Activated CD8-positive, alpha-beta T cell treated with anti-CD3 and anti-CD28 coated beads, Interleukin-2, amount 10 ng/mL, durations not matched to agents 7 days and 5 days (primary cell): ENCODE measurements at places on chromosomes 11 and 22. TPM values are rescaled to one million over a fixed set of nuclear protein-coding genes. Genes with fewer than 3 reads are reported as not detected.

DNA sequence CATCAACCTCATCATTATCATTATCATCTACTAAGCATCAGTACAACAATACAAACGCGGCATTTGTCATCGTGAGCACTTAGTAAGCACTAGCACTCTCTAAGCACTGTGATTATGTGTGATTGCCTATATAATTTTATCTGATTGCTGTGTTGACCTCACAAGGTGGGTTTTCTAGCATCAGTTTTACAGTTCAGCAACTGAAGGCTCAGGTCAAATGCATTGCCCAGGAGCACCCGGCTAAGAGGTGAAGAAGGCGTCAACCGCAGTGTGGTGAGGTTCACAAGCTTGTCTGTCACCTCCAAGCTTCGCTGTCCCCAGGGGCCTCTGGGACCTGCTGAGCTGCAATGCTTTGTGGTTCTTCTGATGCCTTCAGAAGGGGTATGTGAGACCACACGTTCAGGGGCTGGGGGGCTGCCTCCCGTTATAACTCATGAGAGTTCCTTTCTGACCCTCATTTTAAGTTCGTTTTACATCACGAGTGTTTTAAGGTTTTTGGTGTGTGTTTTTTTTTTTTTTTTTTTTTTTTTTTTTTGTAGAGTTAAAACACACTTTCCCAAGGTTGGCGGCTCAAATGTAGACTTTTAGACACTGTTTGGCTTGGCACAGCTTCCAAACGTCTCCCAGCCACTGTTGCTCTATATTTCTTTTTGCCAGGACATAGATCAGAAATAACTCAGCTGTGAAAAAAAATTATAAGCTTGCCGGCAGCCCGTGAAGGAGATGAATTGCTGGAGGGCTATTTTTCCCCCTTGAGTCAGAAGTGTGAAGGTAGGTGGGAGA lies 33.8 kb upstream of the SCUBE1 start:
- H3K36me3 ChIP-seq, result no peaks in the 10 kb centered on the region
- H3K27me3 ChIP-seq, result peaks cover 55% of the 10 kb centered on the region
- peak; percentile 73 for DNase-seq
- no peak overlapping the region for H3K27ac ChIP-seq
- H3K4me3 ChIP-seq, result no peak overlapping the region
- H3K4me1 ChIP-seq, result peaks cover 35% of the 10 kb centered on the region

GRCh38 chr11:73218106-73218829 lies at the start of gene P2RY2:
P2RY2 (plus strand) TSS chr11:73218281; CDS start chr11:73234160, 15,879 bp downstream.
- H3K4me3 ChIP-seq, result peak within 1 kb of the TSS; percentile 44
- peaks cover 39% of the 10 kb centered on the region for H3K27me3 ChIP-seq
- H3K27ac ChIP-seq, result no peak within 1 kb of the TSS
- no peaks in the 10 kb centered on the region for H3K36me3 ChIP-seq

DNA sequence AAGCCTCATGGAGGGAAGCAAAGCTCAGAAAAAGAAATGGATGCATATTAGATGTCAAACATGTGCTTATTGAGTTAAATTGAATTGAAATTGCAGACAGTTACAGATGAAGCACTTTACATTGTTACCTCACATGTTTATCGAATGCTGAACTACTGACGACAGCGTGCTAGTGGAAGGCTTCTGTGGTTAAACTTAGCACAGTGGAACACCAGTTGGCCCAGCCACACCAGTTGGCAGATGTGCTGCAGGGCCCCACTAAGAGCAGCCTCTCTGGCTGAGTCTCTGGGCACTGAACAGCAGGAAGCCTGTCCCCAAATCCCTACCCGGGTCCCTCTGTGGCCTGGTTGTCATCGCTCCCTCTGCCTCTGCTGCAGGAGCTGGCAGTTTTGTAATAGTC lies 242.1 kb downstream of the NTM start:
- no peaks in the 10 kb centered on the region for H3K36me3 ChIP-seq
- H3K27ac ChIP-seq, result no peak overlapping the region
- no peak for DNase-seq
- H3K4me3 ChIP-seq, result no peak overlapping the region

- no peaks in the 10 kb centered on the region for H3K27me3 ChIP-seq
- H3K27ac ChIP-seq, result peak overlapping the region; percentile 4
- H3K4me1 ChIP-seq, result peaks cover 79% of the 10 kb centered on the region
- H3K4me3 ChIP-seq, result no peak overlapping the region
Observed at GRCh38 chr11:85742873-85743275, 56.9 kb upstream of the CCDC89 start.

GRCh38 chr11:85767246-85767945 lies 43.5 kb downstream of the SYTL2 start:
- H3K4me1 ChIP-seq, result peaks cover 16% of the 10 kb centered on the region
- no peak for DNase-seq
- H3K27ac ChIP-seq, result no peak overlapping the region
- H3K4me3 ChIP-seq, result no peak overlapping the region

GRCh38 chr22:27311698-27312550 lies 489.6 kb downstream of the MN1 start:
- no peak for DNase-seq
- no peak overlapping the region for H3K27ac ChIP-seq
- peaks cover 8% of the 10 kb centered on the region for H3K4me1 ChIP-seq
- peaks cover 6% of the 10 kb centered on the region for H3K27me3 ChIP-seq
- no peak overlapping the region for H3K4me3 ChIP-seq

DNA sequence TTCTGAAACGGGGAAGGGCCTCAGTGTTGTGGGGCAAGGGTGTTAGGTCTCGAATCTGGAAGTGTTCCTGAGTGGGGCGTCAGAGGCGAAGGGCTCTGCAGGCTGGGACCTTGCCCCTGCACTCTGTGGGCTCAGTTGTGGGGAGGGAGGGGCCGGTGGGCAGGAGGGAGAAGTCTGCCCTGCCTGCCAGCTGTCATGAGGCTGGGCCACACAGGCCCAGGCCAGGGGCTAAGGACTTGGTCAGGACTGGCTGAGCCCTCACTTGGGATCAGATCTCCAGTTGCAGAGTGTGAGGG lies at the start of gene CRACR2B:
TSS of gene CRACR2B (plus strand) at position 23 of the 296 bp plus-strand sequence. CDS start 689 bp downstream, outside the sequence.
- H3K4me1 ChIP-seq, result peaks cover 47% of the 10 kb centered on the region
- H3K27ac ChIP-seq, result peak within 1 kb of the TSS; percentile 84
- H3K4me3 ChIP-seq, result peak within 1 kb of the TSS; percentile 81
- no peak for DNase-seq
- H3K36me3 ChIP-seq, result peaks cover 17% of the 10 kb centered on the region
- peaks cover 36% of the 10 kb centered on the region for H3K27me3 ChIP-seq

Gene CABP4
- total RNA-seq, result 1.9 TPM

DNA sequence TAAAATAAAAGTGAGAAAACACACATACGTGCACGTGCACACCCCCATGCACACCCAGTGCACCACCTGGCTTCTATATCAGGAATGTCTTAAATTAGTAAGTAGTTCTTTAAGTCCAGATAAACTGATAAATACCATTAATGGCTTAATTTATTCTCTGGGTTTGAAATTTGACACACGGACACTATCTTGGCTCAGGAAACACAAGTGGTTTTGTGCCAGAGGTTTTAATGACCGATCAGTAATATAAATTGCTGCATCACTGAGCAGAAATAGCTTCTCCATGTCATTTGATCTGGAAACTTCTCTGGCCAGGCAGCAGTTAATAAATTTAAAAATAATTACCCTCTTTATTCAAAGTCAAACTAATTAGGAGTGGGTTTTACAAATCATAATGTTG lies 101.5 kb upstream of the NNMT start:
- H3K27ac ChIP-seq, result peak overlapping the region; percentile 49
- H3K27me3 ChIP-seq, result no peaks in the 10 kb centered on the region
- H3K4me3 ChIP-seq, result no peak overlapping the region
- H3K4me1 ChIP-seq, result peaks cover 42% of the 10 kb centered on the region

GRCh38 chr22:32808038-32808445 lies 6.5 kb downstream of the TIMP3 start:
- no peaks in the 10 kb centered on the region for H3K4me1 ChIP-seq
- no peak overlapping the region for H3K27ac ChIP-seq
- no peak for DNase-seq
- no peaks in the 10 kb centered on the region for H3K36me3 ChIP-seq
- H3K27me3 ChIP-seq, result peaks cover 13% of the 10 kb centered on the region

DNA sequence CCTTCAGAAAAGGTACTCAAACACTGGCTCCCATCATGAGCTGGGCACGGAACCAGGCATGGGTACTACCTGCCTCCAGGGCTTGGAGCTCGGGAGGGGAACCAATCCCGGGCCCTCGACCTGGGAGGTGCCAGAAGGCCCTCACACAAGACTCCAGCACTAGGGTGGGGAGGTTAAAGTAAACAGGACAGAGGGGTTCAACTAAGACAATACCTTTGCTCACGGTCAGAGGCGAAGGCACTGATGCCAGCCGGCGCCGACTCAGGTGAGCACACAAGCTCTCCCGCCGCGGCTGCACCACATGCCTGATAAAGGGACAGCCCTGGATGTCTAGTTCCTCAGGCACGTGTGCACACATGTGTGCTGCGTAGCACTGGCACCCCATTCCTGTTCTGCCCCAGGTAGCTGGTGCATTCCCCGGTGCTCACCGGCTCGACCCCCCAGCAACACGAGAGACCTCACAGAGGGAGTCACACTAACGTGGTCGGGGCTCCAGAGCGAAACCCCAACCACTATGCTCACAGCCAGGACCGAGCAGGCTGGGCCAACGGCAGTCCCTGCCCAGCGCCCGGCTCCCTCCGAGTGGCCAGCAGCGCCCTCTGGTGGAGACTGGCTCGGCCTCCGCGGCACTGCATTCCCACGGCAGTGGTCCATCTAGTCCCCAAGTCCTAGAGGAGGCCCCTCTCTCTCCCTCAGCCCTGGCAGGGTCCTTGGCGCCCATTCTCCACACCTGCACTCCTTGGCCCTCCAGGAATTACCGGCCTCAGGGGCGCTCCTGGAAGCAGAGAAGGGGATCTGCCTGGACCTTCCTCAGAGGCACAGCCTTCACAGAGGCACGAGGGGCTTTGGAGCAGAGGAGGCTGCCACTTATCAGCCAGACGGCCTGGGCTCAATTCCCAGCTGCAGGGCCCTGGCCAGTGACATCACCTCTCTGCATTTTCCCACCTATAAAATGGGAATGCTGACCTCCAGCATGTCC lies 28.8 kb upstream of the MOB2 start:
- H3K27ac ChIP-seq, result no peak overlapping the region
- H3K27me3 ChIP-seq, result no peaks in the 10 kb centered on the region
- H3K36me3 ChIP-seq, result no peaks in the 10 kb centered on the region
- no peak overlapping the region for H3K4me3 ChIP-seq
- DNase-seq, result peak; percentile 71

Gene KIRREL3
- total RNA-seq, result not detected

- H3K36me3 ChIP-seq, result peaks cover 28% of the 10 kb centered on the region
- peak overlapping the region; percentile 98 for H3K27ac ChIP-seq
- DNase-seq, result peak; percentile 76
- H3K27me3 ChIP-seq, result no peaks in the 10 kb centered on the region
- peaks cover 47% of the 10 kb centered on the region for H3K4me1 ChIP-seq
Observed at GRCh38 chr11:64186492-64187165, 658 bp downstream of the STIP1 start.

Gene ANKRD42
- total RNA-seq, result 4.2 TPM

GRCh38 chr11:133821776-133822175 lies 23.5 kb downstream of the SPATA19 start:
- peak; percentile 54 for DNase-seq
- peaks cover 6% of the 10 kb centered on the region for H3K27me3 ChIP-seq
- H3K27ac ChIP-seq, result no peak overlapping the region
- H3K4me3 ChIP-seq, result no peak overlapping the region
- H3K36me3 ChIP-seq, result no peaks in the 10 kb centered on the region

DNA sequence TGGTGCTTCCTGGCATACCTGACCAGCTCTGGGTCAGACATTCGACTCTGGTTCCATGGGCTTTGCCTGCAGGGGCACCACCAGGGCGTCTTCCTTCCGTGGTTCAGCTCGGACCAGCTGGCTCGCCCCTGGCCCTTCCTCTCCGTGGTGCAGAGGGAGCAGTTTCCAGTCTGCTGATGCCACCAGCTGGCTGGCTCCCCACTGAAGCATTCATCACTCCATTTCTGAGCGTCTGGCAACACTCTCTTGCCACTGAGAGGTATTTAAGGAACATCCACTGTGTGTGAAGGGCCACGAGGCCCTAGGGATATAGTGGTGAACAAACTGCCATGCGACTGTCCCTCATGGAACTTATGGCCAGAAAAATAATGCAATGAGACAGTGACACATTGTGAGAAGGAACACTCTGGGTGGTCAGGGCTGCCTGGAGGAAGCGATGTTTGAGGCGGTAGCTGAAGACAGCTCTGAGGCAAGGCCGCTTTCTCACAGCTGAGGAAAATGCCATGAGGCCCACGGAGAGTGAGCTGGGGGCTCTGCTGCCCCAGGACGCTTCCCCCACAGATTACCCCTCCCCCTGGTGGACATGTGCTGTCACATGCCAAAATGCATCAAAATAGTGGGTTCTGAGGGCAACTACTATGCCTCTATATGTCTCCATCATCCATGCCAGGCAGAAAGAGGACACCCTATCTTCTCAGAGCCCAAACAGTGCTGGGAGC lies 44.9 kb upstream of the ARFGAP3 start:
- no peak overlapping the region for H3K4me3 ChIP-seq
- H3K27ac ChIP-seq, result no peak overlapping the region
- no peaks in the 10 kb centered on the region for H3K4me1 ChIP-seq
- DNase-seq, result peak; percentile 28
- H3K27me3 ChIP-seq, result no peaks in the 10 kb centered on the region

Gene CCDC90B
- total RNA-seq, result 31.3 TPM

GRCh38 chr11:19918302-19919049 lies 205.8 kb downstream of the NAV2 start:
- H3K4me1 ChIP-seq, result no peaks in the 10 kb centered on the region
- no peaks in the 10 kb centered on the region for H3K36me3 ChIP-seq
- peaks cover 8% of the 10 kb centered on the region for H3K27me3 ChIP-seq

DNA sequence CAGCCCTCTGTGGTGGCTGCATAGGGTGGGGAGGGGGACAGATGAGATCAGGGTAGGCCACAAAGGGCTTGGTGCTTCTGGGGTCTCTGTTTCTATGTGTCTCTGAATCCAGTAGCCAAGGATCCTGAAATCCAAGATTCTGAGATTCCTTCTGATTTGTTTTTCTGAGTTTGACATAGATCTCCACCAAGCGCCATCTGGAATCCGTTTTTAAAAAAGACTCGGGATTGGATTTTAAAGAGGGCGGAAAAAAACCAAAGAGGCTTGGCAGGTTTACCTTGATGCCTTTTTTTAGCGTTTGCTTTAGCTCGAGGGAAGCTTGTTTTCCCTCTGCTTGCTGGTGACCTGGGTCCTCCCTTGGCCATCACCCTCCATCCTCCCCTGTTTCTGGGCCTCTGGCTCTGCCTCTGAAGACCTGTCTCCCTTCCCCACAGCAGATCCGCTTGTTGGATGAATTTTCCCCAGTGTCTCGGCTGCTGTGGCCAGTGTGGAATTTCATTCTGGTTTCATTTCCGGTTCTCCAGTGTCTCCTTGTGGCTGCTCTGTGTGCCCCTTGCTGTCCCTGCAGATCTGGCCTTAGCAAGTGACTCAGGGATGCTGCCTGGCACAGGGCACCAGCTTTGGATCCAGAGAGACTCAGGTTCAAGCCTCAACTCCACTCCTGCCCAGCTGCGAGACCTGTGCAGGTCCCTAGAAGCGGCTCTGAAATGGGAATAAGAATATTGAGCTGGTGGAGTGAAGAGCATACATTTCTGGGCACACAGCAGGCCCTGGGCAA lies 15.1 kb downstream of the SYNGR1 start:
- H3K4me1 ChIP-seq, result peaks cover 4% of the 10 kb centered on the region
- H3K27ac ChIP-seq, result no peak overlapping the region
- no peak for DNase-seq
- no peaks in the 10 kb centered on the region for H3K36me3 ChIP-seq
- no peaks in the 10 kb centered on the region for H3K27me3 ChIP-seq
- no peak overlapping the region for H3K4me3 ChIP-seq
